Activated T-helper 1 cell treated with Interleukin-2 at 50 U/mL for 16 hours (primary cell): ENCODE measurements at places on chromosomes 13 and 19.

- DNase-seq = no peak
These were observed 3.8 kb upstream of the ZNF681 start for GRCh38 chr19:23762548-23762883.

DNA sequence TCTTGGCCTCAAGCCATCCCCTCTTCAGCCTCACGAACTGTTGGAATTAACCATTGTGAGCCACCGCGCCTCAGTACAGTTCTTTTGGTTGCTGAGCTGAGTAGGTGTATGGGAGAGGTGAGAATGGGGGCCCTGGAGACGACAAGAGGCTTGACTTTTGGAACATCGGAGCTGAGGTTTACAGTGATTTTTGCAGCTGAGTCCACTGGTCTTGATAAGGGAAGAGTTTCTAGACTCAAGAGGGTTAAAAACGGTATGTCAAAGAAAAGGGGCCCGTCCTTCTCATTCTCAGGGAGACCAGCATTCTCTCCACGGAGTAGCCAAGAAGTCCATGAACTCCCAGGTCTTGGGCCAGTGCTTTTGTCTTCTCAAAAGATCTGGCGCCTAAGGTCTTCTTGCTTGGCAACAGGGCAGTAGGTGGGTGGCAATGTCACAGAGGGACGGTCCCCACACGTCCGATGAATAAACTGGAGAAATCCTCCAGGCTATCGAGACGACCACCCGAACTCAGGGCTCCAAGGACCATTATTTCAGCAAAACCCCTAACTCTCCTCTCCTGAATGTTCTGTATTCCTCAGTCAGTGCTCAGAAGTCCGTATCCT lies 6.4 kb upstream of the QTRT1 start:
- no peak for DNase-seq

DNA sequence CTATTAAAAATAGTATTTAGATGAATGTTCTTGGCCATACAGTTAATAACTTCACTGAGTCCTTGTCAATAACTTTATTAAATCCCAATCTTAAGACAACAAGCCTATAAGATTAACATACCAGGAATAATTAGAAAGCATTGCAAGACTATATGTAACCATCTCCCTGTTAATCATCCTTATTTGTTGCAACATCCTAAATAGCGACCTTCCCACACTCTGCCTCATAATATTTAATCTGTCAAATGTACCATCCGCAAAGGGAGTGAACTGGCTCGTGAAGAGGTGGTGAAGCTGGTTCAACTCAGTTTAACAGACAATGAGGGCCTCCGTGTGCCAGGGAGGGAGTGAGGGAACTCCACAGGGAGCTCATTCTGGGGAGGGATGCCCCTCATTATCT lies 33.9 kb downstream of the KL start:
- DNase-seq = no peak

DNA sequence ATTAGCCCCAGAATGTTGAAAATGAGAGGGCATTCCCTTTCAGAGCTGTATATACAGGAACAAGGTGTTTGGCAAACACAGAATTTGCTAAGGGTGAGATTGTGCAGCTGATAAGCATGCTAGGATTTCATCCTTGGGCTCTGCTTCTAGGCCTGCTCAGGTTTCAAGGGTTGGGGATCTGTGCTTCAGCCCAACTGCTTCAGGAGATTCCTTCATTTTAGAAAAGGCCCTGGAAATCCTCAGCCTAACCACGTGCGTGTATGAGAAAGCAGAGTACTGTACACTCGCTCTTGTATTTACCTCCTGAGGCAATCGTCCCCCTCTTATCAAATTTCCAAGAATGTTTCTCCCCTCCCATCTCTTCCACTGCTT lies 291.6 kb upstream of the ARGLU1 start:
- DNase-seq = no peak

DNA sequence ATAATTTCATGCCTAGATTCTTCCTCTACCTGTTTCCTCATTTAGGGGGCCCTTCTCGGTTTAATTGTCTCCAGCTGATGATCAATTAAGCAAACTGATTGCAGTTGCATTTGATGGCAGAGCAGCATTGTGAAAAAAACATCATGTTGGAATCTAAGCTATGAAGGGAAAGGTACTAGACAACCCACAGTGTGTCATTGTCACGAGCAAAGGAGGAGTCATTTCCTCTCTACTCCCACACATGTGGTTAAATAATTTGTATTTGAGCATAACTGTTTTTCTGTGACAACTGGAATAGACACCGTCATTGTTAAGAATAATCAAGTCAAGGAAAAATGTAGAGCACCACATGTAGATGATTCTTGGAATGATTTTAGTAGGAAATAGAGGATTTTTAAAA lies 240.3 kb downstream of the DCT start:
- DNase-seq = no peak

GRCh38 chr19:45589768-45590167 lies 5.2 kb upstream of the OPA3 start:
- no peak for DNase-seq

DNA sequence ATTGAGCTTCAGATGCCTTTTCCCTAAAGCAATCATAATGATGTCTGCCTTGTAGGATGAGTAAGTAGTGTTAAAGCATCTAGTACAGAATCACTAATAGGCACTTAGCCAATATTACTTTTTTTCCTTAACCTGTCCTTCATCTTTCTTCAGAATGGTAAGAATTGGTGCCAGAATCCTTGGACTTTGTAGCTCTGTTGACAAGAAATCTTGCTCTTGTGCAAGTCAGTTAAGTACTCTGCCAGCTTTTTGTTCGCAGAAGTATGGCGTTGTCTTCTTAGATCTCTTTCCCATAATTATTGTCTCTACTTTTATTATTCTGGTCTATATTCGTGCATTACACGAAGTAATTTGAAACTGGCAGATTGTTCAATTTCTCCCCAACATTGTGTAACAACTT lies 554.5 kb downstream of the PCDH9 start:
- no peak for DNase-seq

GRCh38 chr13:111076155-111077013 lies 38.7 kb upstream of the ARHGEF7 start:
- no peak for DNase-seq

- no peak for DNase-seq
These were observed 45.8 kb downstream of the UFM1 start for GRCh38 chr13:38395497-38395788.

DNA sequence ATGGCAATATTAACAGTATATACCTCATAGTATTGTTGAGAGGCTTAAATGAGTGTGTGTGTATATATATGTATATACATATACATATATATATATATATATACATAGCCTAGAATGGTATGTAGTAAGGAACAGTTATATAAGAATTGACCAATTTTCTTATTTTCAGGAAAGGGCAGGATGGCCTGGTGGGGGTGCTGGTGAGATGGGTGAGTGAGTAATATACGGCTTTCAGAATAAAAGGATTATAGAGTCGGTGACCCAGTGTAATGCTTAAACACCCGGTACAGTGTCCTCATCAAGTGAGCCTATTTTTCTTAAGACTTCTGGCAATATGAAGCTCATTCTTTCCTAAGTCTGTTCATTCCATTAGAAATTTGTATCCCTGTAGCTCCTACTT lies 11.7 kb upstream of the FAM216B start:
- no peak for DNase-seq

DNA sequence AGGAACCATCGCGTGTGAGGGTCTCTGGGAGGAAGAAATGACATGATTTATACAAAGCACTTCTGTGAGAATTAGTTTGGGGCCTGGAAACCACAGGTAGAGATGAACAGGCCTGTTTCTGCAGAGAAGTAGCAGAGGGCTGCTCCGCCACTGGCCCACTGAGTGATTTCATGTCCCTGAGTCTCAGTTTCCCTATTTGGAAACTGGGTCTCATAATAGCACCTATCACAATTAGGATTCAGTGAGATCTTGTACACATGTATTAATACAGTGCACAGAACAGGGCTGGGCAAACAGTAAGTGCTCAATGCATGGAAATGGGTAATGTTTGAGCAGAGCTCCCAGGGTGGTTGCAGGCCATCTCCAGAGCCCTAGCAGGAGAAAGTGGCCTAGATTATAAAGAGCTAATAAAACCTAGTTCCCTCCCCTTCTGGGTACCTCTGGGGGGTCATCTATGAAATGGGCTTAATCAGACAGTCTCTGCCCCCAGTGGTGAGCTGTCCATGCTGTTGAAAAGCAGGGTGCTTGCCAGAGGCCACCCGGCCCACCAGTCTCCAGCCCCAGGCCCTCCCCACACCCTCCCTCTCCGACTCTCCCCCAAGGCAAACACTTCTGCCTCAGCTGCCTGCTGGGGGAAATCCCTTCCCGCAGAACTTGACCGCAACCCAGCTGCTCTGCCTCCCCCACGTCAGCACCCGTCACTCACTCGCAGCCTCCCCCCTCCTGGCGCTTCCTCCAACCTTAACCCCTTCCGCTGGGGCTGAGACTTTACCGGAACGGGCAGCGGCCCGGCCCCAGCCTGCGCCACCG lies 4.5 kb downstream of the BCL3 start:
- peak; percentile 91 for DNase-seq

- DNase-seq = no peak
These were observed 1.0 kb upstream of the ETHE1 start for GRCh38 chr19:43527860-43528622.

- DNase-seq = no peak
These were observed 1.7 kb upstream of the ZNF865 start for GRCh38 chr19:55603581-55604292.

DNA sequence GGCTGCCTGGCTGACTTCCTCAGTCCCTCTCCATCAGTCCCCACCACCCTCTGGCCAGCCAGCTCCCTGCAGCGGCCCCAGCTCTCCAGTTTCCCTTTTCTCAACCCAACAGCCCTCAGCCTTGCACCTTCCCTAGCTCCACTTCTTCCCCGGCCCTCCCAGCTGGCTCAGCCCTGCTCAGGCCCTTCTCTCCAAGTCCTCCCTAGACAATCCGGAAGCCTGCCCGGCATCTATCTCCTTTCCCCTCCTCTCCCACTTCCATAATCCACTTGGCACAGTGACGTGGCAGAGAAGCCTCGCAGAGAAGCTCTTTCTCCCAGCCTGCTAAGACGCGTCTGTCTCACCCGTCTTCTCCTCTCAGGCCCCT lies 1.1 kb downstream of the UBXN6 start:
- DNase-seq = no peak

GRCh38 chr13:79710376-79710775 lies 229.4 kb downstream of the NDFIP2 start:
- no peak for DNase-seq

DNA sequence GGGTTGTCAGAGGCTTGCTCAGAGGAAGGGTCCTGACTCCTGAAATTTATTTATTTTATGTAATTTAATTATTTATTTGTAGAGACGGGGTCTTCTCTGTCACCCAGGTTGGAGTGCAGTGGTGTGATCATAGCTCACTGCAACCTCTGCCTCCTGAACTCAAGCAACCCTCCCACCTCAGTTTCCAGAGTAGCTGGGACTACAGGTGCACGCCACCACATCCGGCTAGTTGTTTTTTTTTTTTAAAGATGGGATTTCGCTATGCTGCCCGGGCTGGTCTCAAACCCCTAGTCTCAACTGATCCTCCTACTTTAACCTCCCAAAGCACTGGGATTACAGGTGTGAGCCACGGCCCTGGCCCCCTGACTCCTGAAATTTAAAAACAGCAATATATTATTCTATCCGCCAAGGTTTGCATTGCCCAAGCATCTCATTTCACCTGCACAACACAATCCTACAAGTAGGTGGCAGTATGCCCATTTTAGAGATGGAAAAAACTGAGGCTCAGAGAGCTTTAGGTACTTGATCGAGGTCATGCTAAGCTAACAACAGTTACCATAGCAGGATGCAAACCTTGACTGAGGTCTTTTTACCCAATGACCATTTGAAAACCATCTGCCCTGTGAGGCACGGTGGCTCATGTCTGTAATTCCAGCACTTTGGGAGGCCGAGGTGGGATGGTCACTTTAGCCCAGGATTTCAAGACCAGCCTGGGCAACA lies 18.1 kb downstream of the ARHGEF18 start:
- DNase-seq = no peak

DNA sequence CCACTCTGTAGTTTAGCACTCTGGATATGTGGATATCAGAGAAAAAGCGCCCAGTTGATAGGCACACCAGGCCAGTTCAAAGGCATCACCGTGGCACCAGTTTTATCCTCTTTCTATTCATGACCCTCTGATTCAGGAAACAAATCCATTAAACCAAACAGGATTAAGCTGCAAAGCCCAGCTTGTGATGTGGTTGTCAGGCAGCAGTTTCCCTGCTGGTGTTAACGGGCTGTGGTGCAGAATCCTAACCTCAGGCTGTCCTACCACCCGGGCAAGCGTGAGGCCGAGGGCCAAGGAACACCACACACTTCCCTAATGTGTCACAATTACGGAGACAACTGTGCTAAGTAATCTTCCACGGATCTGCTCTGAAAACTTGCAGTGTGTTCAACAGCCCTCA lies 209.1 kb downstream of the OLFM4 start:
- DNase-seq = no peak

DNA sequence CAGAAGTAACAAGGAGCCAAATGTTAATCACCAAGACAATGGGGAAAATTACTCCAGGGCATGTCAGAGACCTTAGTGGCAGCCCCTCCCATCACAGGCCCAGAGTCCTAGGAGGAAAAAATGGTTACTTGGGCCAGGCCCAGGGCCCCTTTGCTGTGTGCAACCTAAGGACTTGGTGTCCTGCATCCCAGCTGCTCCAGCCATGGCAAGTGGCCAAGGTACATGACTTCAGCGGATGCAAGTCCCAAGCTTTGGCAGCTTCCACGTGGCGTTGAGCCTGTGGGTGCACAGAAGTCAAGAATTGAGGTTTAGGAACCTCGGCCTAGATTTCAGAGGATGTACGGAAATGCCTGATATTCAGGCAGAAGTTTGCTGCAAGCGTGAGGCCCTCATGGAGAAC lies 46.7 kb downstream of the OR10H4 start:
- no peak for DNase-seq

GRCh38 chr13:97569841-97570240 lies 135.9 kb downstream of the RAP2A start:
- no peak for DNase-seq

- no peak for DNase-seq
These were observed 2.4 kb upstream of the F2RL3 start for GRCh38 chr19:16886305-16886880.

GRCh38 chr13:34591129-34591528 lies 350.9 kb upstream of the NBEA start:
- DNase-seq = no peak

- no peak for DNase-seq
These were observed 49.8 kb downstream of the BICRA start for GRCh38 chr19:47658431-47659348.

GRCh38 chr13:53878861-53879260 lies 850.2 kb downstream of the OLFM4 start:
- DNase-seq = no peak

GRCh38 chr13:61765181-61765742 lies 349.6 kb upstream of the PCDH20 start:
- DNase-seq = no peak

- no peak for DNase-seq
These were observed 26.3 kb downstream of the SKA3 start for GRCh38 chr13:21150013-21150412.

DNA sequence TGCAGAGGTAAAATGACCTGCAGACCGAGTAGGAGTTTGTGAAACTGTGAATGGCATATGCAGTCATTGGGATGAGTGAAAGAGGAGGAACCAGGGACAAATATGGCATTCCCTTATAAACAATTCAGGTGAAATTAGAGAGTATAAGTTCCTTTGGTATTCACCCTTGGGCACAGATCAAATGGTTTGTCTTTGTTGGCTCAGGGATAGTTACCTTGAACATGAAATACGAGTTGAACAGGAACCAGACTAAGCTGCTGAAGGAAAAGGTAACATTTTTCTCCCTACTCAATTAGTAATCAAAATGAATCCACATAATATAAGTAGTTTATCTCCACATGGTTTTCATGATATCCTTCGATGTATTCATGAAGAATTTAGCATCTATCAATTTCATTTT lies 50.5 kb downstream of the SLITRK1 start:
- DNase-seq = no peak
